Hypothalamus (tissue), 51 donors: ENCODE measurements at places on chromosomes 16 and 17.

- no peak for DNase-seq
Measured at GRCh38 chr17:6358131-6358530, 76.8 kb downstream of the AIPL1 start.

- no peak for DNase-seq
Measured at GRCh38 chr17:77143306-77143705, 2.5 kb downstream of the SEC14L1 start.

DNA sequence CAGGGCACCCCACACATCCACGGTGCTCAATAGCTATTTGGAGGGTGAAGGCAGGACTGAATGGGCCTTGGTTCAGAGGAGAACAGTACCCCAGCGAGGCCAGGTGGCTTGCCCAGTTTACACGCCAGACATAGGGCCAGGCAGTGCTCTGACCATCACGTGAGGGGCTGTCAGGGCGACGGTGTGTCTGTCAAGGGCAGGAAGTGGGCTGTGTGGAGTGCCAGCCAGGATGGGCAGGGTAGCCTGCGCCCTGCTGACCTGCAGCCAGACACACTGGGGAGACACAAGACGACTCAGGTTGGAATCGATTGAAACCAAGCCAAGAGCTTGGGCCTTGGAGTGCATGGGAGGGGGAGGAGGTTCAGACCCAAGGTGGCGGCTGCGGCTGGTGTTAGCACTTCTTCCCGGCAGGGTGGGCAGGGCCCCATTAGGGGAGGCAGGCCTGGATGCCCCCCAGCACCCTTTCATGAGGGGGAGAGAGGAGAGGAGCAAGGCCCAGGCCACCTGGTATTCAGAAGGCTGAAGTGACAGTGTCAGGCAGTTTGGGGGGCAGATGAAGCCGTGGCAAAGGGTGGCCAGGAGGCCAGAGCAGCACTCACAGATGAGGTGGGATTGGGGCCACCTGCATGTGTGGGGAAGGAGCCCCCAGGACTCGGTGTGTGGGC is 68.2 kb downstream of the SREBF1 start:
- peak; percentile 10 for DNase-seq

DNA sequence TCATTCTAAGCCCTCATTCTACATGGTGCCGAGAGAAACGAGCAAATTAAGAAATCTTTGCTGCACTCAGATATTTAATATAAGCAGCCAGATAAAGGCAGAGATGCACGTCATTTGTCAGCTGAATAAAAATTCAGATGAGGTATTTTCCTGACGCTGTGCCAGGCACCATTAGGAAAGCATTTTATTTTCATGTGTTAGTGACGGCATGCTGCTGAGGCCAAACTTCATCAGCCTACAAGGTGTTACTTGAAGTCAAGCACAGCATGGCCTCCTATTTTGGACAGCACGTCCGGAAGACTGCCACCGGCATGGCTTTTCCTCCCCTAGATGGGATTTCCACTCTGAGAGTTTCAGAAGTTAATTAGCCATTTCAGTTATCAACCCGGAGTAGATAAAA is 70.3 kb downstream of the IRX3 start:
- DNase-seq: no peak

DNA sequence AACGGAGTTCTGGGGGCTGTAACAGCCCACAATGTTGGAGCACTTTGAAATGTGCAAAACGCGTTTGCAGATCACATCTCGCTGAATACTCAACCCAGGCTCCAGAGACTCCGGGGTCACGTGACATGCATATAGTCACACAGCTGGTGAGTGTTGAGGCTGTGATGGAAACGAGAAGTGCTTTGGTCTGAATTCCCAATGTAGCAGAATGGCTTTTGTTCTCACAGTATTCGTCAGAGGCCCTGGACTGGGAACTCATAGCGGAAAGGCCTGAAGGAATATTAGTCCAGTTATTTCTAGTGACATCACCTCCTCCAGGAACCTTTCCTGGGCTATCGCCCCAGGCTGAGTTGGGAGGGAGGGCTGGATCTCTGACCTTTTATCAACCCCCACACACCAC is 95.8 kb upstream of the CRHR1 start:
- no peak for DNase-seq

GRCh38 chr16:7888411-7888810 is 555.8 kb downstream of the RBFOX1 start:
- no peak for DNase-seq

GRCh38 chr17:36592716-36593321 is 1.1 kb downstream of the DHRS11 start:
- no peak for DNase-seq

- peak; percentile 17 for DNase-seq
Measured at GRCh38 chr17:7018331-7018964, 4.4 kb upstream of the BCL6B start.

DNA sequence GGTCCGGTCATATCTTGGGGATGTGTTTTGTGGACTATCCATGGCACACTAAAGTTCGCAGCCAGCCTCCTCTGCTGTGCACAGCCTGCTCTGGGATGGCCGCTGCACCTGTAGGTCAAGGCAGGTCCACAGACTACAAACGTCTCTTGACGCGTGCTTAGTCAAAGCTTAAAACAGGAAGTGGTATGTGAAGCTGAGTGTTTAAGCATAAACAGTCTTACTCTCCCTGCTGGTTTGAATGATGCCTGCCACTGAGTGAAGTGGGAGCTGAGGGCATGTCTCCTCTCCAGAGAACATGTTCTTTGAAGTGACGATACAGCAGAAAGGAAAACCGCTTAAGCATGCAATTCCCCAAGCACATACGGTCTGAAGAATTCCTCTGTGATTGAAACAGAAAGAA is 365.6 kb downstream of the SLC39A11 start:
- DNase-seq: no peak

DNA sequence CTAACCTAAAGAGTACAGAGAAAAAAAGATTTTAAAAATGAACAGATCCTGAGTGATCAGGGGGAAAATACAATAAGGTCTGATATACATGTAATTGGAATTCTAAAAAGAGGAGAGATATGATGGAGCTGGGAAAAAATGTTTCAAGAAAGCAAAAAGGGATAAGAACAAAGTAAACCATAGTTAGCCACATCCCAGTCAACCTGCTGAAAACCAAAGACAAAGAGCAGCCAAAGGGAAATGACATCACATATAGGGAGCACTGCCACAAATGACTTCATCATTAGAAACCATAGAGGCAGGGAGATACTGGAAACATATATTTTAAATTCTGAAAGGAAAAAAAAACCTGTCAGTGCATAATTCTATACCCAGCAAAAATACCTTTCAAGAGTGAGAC is 68.8 kb upstream of the AKTIP start:
- no peak for DNase-seq

- DNase-seq: no peak
Measured at GRCh38 chr17:8162233-8162996, at the start of gene VAMP2. Gene VAMP2, minus strand, starts transcription at chr17:8162948. Its CDS starts 69 bp downstream, at chr17:8162879.

- DNase-seq: no peak
Measured at GRCh38 chr16:67856927-67857546, 9.5 kb upstream of the CENPT start.

GRCh38 chr17:438191-438590 is 85.6 kb upstream of the RPH3AL start:
- DNase-seq: no peak

DNA sequence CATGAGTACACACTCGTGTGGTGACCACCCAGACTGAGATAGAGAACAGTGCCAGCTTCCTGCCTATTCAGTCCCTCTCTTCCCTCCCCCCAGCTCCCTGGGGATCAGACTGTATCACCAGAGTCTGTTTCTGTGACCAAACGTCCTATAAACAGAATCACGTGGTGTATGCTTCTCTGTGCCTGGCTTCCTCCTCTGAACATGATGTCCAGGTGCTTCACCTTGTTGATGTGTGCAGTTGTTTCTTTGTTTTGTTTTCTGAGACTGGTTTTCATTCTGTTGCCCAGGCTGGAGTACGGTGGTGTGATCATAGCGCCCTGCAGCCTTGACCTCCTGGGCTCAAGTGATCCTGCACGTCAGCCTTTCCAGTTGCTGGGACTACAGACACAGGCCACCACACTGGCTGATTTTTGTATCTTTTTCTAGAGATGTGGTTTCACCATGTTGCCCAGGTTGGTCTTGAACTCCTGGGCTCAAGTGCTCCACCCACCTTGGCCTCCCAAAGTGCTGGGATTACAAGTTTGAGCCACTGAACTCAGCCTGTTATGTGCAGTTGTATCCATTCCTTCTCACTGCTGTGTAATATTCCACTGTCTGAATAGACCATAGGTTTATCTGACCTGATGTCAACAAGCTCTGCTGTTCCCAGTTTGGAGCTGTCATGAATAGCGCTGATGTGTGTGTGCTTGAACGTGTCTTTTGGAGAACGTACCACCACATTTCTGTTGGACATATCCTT is 28.9 kb upstream of the PRM1 start:
- DNase-seq: no peak

DNA sequence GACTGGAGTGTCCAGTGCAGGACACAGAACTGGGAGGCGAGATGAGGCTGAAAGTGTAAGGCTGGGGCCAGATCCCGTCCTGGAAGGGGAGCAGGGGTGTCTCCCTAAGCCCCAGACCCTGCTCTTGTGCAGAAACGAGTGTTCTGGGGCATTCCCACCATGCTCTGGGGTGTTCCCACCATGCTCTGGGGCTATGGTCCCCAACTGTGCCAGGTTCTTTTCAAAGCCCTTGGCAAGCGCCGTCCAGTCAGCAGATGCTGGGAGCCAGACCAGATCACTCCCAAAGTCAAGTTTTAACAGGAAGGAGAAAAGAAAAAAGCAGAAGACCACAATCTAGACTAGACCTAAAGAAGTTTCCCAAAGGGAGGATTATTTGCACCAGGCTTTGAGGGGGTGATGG is 2.5 kb downstream of the TAX1BP3 start:
- no peak for DNase-seq

GRCh38 chr16:21060027-21060510 is 90.6 kb downstream of the DNAH3 start:
- DNase-seq: no peak

GRCh38 chr16:8773537-8773936 is 23.9 kb downstream of the TMEM186 start:
- no peak for DNase-seq

GRCh38 chr17:80891397-80892018 is 100.1 kb upstream of the CHMP6 start:
- DNase-seq: no peak

DNA sequence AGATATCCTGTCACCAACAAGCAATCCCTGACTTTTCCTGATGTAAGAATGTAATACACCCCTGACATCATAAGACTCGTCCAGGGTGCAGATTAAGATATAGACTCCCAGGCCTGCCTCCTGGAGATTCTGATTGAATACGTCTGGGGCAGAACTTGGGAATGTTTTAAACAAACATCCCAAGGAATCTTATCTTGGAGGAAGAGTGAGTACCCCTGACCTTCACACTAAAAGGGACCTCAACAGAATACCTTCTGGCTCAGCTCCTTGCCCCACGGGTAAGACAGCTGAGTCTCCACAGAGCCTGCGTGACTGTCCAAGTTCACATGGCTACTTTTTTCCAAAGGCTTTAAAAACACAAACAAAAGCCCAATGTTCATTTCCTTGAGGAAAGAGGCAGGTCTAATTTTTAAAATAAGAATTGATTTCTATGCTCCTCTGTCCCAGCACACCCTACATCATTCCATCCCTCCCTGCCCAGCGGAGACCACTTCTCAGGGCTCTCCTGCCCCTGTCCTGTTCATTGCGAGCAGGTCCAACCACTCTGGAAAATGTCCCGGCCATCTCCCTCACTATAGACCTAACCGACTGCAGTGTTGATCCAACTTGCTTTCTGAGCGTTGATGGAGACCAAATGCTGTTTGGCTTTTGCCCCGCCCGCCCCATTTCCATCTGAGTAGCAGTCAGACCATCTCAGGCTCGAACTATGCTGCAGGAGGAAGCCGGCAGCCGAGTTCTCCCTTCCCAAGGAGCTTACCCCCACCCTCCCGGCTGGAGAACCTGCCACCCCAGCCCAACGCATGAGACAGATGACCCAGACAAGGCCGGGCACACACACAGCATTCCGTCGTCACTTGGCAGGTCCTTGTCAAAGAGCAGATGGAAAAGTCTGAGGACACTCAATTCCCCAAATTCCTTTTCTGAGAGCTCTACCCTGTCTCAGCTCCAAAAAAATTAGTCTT is 44.1 kb upstream of the MYH10 start:
- DNase-seq: no peak

GRCh38 chr17:2181897-2182448 is 121.6 kb downstream of the SMG6 start:
- DNase-seq: no peak
